Activated naive CD4-positive, alpha-beta T cell (primary cell): ENCODE measurements at places on chromosomes 5 and 9.

- DNase-seq = no peak
Measured at GRCh38 chr9:123162360-123162759, 106.0 kb downstream of the STRBP start.

DNA sequence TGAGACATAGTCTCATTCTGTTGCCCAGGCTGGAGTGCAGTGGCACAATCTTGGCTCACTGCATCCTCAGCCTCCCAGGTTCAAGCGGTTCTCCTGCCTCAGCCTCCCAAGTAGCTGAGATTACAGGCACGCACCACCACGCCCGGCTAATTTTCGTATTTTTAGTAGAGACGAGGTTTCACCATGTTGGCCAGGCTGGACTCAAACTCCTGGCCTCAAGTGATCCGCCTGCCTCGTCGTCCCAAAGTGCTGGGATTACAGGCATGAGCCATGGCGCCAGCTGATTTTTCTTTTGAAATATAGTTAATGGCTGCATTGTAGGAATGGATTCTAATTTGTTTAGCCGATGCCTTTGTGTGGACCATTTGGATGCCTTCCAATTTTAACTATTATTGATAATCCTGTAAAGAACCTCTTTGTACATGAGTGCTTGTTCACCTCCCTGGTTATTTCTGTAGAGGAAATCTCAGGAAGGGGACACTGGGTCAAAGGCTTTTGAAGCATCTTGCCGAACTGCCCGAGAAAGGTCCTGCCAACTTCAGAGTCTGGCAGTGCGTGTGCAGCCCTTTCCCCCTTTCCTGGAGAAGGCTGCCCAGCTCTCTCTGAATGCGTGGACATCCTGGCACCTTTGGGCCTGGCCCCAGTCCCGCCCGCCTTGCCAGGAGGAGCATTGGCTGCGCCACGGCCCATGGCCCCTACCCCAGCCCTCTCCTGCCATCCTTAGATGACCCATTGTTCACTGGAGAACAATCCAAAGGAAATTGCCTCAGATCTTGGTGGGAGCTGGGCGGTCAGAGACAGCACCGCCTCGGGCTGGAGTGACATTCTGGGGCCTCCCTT, 8.9 kb upstream of the NUP214 start:
- DNase-seq = no peak

- DNase-seq = no peak
Measured at GRCh38 chr5:37814699-37815098, 25.1 kb downstream of the GDNF start.

DNA sequence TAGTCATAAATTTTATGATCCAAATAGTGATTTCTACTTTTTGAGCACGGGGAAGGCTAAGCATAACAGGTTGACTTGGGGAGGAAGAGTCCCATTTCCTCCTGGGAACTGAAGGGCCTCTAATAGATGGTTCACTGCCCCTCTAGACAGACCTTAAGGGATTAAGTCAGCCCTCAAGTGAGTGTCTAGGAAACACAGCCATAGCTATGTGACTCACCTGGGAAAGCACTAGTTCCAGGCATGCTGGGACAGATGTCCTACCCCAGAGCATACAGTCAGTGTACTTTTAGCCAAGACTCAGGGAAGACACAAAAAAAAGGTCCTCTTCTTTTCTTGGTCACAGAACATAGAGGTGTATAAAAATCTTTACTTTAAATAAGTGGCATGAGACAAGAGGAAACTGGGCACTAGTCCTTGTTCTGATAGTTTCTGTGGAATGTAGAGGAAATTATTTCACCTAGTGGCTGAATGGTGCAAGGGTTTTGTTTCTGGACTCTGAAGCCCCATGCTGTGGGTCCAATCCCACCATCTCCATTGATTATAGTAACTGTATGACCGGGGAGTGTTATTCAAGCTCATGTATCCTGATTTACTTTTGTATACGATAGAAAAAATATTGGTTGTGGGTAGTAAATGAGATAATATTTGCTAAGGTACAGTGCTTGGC, 86.0 kb downstream of the NREP start:
- DNase-seq = no peak

DNA sequence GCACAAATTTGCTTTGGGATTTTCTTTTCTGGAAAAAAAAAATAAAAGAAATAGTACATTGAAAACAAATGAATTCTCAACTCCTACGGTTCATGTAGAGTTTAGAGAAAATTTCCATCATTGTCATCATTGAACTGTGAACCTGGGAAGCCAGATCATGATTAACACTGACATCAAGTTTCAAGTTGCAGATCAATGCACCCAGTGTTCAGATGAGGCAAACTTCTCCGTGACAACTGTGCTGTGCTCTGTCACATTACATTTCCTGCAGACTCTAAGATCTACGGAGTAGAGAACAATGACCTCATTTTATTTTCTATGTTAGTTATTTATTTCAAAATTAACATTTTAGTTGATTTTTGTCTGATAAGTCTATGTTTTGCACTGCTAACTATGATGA, 99.7 kb downstream of the MAP1B start:
- DNase-seq = no peak

- no peak for DNase-seq
Measured at GRCh38 chr5:39517800-39518199, 93.0 kb upstream of the DAB2 start.

DNA sequence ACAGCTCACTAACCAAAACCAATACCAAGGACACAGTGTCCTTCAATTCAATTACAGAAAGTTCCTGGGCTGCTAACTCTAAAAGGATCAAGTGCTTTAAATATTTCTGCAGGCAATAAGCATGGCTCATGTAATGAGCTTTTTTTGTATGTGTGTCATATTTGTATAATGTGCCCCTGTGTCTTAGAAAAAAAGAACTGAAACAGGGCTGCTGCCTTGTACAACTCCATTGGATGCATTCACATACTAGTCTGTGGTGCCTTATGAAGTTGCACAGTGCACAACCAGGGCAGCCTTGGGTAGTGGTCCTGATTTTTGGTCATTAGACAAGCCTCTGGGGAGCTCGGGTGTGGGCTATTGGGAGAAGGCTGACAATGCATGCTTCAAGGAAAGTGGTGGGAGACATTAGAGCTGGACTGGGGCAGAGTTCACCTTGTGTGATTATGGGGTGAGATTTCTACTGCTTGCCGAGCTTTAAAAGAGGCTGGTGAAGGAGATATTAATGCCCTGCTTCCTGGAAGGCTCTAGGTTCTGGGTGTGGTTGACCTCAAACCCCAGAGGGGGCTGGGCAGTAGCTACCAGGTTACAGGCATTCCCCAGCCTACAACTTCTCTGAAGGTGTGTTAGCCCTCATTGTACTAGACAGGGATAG, 3.6 kb upstream of the CPEB4 start:
- DNase-seq = no peak

DNA sequence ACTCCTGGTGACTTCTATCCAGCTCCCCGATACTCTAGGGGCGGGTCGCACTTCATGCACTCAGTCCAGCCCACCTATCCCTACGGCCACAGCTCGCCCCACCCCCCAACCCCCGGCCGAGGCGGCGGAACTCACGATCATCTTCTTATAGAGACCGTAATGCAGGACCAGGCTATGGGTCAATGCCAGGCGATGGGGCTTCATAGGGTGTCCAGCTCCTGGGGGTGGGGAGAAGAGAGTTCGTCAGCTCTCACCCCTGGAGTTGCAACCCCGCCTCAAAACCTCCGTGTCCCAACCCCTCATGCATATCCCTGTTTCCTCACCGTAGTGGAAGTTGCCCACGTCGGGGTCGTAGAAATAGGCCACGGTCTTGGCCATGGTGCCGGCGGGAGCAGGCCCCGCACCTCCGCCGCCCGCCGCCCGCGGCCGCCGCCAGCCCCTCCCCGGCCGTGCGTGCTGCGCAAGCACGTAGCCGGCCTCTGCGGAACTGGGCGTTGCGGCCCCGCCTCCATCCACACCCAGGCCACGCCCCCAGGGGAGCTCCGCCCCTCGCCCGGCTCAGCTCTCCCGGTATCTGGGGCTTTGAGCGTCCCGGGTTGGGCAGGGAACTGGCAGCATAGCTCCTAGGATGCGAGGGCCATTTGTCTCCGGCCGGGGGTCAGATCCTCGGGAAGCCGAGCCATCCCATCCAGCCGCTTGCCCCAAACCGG, at the start of the genes HDAC3 and RELL2:
Gene HDAC3 (minus strand): TSS at position 437 of the 710 bp plus-strand sequence. CDS start 59 bp downstream, at position 378.
Gene RELL2 (plus strand): TSS at position 585 of the 710 bp plus-strand sequence. CDS start 1,229 bp downstream, outside the sequence.
- DNase-seq = peak; percentile 83

- DNase-seq = no peak
Measured at GRCh38 chr5:142253938-142254337, 70.9 kb downstream of the SPRY4 start.

DNA sequence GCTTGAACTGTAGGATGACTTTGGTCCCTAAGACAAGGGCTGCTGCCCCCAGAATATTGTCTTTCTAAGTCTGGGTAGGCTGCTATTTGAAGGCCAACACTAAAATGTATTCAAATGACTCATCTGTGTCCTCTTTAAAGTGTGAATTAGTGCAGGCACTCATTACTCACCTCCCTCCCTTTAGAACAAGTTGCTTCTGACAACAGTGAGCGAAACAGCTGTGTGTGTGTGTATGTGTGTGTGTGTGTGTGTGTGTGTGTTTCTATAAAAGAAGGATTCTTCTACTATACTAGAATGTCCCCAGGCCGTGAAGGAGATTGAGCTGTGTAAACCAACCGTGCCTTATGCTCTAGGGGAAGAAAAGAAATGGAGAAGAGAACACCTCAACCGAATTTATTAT, 1337.2 kb downstream of the PTPRD start:
- no peak for DNase-seq

DNA sequence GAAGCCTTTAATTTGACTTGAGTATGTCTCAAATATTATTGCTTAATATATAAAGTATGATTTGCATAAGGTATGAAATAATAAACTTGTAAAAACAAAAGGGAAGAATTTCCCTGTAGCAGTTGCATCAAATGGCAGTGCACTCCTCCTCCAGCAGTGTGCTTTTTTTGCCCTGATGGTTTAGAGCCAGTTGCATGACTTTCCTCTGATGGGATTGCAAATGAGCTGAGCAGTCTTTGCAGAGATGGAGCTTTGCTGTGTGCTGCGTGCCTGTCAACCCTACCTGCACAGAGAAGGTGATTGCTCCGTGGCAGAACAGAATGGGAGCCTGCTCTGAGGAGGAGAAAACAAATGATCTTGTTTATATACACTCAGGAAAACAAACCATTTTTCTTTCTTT, 22.7 kb upstream of the CATSPER3 start:
- no peak for DNase-seq

DNA sequence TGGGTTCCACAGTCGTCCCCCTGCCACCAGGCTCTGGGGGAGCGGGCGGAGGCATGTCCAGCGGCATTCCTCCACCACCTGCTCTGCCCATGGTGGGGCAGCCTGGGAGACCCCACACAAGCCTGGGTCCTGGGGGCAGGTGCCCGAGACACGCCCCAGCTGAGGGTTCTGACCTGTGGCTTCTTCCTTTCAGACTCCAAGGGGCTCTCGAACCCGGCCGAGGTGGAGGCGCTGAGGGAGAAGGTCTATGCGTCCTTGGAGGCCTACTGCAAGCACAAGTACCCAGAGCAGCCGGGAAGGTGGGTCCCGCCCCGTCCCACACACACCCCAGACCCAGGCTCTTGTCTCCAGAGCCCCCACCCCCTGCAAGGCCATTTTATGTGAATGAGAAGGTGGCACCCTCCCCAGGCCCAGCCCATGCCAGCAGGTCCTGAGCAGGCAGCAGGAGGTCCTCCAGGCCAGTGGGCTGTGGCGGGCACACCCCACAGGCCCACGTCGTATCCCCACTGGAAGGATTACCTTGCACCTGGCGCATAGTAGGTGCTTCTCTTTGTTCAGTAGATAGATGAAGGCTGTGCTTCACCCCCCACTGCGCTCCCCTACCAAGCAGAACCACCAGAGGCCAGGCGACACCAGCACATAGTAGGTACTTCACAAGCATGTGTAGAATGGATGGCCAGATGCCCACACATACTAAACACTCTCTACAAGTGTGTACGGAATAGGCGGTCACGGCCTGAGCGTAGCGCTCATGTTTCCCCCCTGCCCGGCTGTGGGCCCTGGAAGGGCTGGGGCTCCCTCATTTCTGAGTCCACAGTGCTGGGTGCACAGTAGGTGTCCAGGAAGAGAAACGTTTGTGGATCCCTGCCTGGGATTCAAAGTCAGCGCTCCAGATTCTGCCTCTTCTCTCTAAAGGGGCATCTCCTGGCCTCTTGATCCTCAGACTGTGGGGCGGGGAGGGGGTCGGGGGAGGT, 107.9 kb downstream of the RXRA start:
- no peak for DNase-seq

GRCh38 chr5:133050521-133050920, 1.3 kb upstream of the HSPA4 start:
- no peak for DNase-seq
